ENCODE measurements at places on chromosomes 3 and 15.

- no peak for DNase-seq
These were observed 3.6 kb downstream of the STOML1 start for GRCh38 chr15:73988445-73988969.

GRCh38 chr15:79243723-79244122 is 38.8 kb upstream of the ANKRD34C start:
- no peak for DNase-seq

- no peak for DNase-seq
These were observed 87.2 kb downstream of the SLCO3A1 start for GRCh38 chr15:91940496-91941381.

GRCh38 chr15:77786181-77786890 is 153.6 kb upstream of the LINGO1 start:
- DNase-seq = no peak

GRCh38 chr15:30962659-30963058 is 28.8 kb downstream of the MTMR10 start:
- DNase-seq = no peak

Data from NCI-H748 treated with DMSO at 0.1 percent for 48 hours (cell line).